AG08396 (cell line): ENCODE measurements at places on chromosomes 16 and 17.

- DNase-seq: no peak
Measured at GRCh38 chr16:54582631-54583250, 296.2 kb upstream of the IRX3 start.

DNA sequence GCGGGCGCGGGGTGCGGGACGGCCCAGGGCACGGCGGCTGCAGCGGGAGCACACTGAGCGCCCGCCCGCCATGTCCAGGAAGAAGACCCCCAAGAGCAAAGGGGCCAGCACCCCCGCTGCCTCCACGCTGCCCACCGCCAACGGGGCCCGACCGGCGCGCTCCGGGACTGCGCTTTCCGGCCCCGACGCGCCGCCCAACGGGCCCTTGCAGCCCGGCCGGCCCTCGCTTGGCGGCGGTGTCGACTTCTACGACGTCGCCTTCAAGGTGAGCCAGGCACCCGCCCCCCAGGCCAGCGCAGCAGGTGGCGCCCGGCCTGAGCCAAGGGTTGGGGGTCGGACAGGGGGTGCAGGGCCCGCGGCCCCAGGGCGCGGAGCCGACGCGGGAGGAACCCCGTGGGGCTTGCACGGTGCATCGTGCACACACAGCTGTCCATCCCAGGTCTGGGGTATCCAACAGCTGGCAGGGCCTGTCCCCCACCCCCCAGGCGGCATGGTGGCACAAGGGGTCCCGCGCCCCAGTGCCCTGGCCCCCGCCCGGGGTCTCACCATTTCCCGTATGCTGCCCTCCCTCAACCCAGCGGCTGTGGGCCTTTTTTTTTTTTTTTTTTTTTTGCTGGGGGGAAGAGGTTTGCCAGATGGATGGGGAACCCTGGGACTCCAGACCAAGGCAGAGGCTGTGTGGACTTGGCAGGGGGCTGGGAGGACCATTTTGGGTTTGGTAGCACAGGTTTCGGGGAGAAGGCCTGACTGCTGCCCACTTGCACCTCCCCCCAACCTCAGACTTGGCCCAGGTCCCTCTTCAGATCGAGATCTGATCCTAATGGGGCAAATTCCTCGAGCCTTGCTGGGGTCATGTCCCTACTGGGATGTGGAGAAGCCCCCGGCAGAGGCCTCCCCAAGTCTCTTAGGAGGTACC, 547 bp downstream of the RAB26 start:
- DNase-seq: no peak

GRCh38 chr17:2060681-2061440, 6.0 kb downstream of the HIC1 start:
- no peak for DNase-seq

GRCh38 chr16:16036359-16036792, 87.0 kb downstream of the ABCC1 start:
- DNase-seq: no peak

DNA sequence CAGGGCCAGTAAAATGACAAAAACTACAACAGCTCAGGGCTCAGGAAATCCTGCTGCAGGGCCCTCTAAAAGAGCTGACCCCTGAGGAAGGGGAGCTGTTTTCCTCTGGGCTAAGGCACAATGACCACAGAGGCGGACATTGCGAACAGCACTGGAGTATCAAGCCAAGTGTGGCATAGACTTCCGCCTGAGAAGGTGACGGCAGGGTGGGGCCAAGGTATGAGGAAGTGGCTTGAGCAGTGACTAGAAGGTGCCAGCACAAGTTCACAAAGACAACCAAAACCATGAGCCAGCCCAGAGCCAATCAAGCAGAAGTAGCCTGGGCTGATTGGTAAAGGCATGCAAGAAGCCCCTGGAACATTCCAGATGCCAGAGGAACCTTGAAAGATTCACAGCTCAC, 13.9 kb downstream of the ERN2 start:
- DNase-seq: no peak

DNA sequence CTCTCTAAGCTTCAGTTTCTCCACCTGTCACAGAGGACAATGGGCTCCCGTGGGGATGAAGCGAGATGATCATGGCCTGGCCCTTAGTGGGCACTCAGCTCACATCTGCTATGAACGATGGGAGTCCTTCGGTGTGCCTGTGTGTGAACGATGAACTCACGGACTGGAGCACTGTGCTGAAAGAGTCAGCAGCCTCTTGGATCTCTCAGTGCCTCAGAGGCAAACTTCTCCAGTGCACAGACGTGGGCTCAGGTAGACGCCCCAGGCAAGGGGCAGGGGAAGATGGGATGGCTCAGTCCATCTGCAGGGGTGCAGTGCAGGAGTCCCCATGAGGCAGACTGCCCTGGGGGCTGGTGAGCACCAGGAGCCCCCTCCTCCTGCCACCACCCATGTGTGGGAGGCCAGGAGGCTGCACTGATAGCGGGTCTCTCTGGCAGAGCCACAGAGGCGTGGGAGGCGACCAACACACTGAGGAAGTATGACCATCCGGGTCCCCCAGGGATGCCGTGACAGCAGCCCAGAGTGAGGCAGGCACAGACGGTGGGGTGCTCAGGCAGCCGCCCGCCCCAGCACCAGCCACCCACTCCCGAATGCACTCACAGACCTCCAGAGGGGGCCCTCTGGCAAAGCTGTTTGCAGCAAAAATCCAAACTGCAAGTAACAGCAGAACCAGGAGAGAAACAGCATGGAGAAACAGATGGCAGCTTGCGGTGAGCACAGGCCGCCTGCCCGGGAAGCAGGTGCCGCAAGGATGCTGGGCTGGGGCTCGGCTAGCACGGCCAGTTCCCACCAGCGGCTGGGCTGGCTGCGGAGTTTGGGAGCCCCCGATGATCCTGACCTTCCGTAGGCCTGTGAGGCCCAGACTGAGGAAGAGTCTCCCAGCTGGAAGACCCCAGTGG, 82.7 kb downstream of the RPH3AL start:
- DNase-seq: no peak

DNA sequence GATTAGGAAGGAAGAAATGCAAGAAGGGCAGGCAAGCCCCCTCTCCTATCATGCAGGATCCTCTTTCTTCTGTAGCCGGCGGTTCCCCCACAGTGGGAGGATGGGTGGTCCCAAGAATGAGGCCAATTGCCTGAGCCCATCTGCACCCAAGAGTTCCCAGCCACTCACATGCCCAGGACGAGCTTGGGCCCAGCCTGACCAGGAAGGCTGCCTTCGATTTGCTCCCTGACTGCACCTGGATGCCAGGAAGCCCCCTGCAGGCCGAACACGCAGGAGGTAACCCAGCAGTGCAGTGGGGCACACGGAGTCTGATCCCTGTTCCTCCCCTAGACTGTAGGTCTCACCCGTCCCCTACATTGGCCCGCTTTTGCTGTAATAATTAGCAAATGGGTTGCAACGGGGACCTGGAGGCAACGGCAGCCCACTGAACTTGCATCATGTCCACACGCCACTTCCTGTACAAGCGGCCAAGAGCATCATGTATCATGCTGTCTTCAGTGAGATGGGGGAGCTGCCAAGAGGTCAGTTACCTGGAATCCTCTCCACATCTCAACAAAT, 67.5 kb downstream of the AMFR start:
- peak; percentile 8 for DNase-seq

DNA sequence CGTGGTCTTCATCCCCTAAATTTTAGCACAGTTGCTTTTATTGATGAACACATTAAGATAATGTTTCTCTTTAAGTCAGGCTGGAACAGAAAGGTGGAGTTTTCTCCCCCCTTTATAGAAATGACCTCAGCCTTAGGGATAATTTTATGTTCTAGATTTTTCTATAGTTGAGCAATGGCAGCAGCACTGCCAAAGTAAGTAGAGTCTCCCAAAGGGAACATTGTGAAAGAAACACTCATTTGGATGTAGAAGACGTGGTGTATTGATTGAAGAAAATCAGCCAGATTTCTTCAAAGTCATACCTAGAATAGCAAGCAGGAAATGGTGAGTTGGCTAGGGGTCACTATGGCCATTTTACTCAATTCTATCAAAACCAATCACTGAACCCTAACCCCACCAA, 122.5 kb downstream of the DNAH9 start:
- no peak for DNase-seq

- peak; percentile 3 for DNase-seq
Measured at GRCh38 chr16:407253-407652, 5.6 kb downstream of the DECR2 start.

DNA sequence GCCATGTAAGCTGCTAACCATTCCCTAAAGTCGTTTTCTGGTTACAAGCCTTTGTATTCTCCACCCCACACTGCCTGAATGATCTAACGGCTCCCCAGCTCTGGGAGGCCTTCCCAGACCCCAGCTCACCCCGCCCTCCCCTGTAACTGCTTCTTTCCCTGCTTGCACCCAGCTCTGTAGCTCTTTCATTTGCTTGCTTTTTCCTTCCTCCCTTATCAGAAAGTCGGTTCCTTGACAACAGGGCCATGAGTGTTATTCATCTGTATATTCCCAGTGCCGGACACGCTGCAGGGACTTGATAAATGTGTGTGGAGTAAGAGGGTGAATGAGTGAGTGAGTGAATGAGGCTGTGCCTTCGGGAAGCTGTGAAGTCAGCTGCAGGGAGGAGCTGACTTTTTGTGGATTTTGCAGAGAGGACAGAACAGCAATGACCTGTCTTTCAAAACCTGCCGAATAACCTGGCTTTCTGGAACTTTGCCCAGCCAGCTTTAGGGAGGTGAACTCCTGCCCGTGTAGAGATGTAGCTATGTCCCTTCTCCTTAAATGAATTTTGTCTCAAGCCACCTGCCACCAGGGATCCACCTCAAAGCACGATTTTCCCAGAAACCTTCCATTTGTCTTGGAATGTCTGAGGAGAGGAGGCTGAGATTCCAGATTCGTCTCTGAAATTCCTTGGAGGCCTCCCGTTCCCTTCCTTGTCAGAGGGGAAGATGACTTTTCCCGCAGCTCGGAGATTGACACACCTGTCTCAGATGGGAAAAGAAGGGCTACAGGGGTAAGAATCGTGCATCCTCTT, 20.0 kb upstream of the CACNG4 start:
- no peak for DNase-seq
